T1000 (cell line): ENCODE measurements at places on chromosomes 5 and 9.

DNA sequence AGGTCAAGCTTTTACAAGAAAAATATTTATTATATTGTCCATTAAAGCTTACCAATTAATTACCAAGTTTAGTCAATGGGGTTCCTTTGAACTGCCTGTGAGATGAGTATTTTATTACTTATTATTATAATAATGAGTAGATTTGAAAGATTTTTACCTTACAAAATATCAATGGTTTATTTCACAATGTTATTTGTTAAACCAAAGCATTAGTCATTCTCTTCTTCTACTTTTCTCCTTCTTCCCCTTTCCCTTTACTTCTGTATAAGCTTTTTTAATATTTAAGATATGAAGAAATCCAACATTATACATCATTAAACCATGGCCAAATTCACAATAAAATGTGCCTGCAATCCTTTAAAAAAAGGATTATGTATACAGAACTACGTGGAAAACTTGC lies 369.5 kb downstream of the ARL15 start:
- DNase-seq = no peak

- DNase-seq = no peak
Measured at GRCh38 chr5:10367579-10367978, 14.1 kb downstream of the MARCHF6 start.

- DNase-seq = no peak
Measured at GRCh38 chr5:140338908-140339307, 7.5 kb downstream of the HBEGF start.

- DNase-seq = no peak
Measured at GRCh38 chr5:7930011-7930410, 61.1 kb downstream of the MTRR start.

GRCh38 chr5:78555870-78556269 lies 92.7 kb downstream of the LHFPL2 start:
- no peak for DNase-seq

DNA sequence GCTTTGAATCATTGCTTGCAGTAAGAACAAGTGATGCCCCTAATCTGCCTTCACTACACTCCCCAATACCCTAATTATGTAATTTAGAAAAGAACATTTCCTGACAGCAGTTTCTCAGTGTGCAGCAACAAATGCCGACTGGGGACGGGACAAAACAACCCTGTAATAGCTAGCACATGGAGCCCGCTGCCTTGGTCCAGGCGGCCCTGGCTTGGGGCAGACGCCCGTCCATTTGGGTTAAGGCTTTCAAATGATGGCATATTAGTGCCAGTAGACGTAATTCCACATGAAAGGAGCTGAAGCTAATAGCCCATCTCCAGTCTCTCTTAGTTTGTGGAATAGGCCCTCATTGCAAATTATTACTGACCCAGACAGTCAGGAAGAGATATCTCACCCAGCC lies 150.6 kb upstream of the PITX1 start:
- DNase-seq = no peak

DNA sequence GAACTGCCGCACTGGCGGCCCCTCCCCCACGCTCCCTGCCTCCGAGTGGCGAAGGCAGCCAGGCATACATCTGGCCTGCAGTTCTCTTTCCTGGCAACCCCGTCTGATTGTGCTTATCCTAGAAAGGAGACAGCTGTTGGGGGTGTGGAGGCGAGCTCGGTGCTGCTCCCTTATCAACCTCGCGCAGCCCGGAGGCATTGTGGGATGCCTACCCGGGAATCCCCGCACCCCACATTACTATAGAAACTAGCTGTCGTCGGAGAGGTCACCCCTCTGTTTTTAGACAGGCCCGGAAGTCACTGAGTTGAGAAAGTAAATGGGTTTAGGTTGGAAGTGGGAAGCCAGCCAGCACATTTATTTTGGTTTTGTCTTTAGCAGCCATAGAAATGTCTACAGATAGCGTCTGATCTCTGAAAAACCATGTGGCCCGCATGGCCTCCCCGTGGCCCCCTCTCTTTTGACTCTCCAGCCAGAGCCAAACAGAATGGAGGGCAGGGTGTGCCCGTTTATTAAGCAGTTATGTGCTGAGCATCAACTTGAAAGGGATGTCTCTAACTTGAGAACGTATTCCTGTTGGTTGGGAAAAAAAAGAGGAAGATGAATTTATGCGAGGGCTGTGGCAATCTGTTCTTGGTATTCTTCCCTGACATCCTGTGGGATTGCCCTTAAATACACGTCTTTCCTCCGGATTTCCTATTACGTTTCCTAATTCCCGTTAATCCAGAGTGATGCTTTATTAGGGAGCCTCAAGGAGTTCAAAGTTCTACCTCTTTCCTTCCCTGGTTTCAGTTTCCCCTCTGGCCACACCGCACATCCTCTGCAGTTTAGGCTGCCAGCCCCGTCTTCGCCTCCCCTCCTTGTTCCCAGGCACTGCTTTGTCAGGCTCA lies 3.9 kb downstream of the STC2 start:
- no peak for DNase-seq

- DNase-seq = no peak
Measured at GRCh38 chr9:84781458-84781857, 111.9 kb downstream of the NTRK2 start.

DNA sequence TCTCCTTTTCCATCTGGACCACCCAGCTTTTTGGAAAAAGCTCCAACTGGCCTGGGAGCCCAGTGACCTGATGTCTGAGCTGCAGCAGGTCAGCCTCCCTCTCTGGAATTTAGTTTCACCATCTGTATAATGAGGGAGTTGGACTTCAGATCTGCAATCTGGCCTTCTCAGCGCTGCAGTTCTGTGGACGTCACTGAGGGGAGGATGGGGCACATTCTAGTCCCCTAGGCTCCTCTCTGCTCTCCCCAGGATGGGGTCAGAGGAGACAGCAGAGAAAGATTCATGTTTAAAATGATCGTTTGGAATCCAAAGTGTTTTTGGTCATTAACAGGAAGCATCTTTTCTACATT lies 10.2 kb downstream of the OR13J1 start:
- no peak for DNase-seq

- DNase-seq = no peak
Measured at GRCh38 chr9:108383796-108384195, 472.0 kb downstream of the ACTL7B start.

DNA sequence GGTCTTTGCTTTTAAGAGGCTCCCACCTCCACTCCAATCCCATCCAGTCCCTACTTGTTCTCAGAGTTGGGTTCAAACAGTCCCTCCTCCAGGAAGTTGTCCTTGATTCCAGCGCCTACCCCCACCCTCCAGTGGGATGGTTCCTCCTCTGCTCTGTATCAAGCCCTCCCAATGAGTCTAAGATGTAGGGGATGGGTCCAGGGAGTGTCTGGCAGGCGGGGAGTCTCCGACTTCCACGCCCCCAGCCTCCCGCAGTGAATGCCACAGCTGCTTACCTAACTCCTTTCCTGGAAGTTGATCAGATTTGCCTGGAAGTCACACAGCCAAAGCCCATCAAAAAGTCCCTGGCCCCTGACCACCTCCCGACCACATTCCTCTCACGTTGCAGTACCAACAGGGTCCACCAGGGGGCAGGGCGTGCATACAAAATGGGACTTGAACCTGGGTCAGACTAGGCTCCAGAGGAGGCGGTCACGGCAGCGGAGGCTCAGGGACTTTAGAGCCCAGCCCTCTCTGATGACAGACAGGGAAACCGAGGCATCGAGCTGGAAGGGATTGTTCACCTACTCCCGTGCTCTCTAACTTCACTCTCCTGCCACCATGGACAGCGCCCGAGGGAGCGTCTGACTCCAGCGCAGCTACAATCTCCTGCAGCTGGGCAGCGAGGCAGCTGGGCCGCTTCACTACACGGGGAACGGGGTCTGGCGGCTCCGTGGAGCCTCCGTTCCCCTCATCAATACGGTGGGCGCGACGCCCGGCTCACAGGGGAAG lies 25.0 kb upstream of the TDRD7 start:
- no peak for DNase-seq

DNA sequence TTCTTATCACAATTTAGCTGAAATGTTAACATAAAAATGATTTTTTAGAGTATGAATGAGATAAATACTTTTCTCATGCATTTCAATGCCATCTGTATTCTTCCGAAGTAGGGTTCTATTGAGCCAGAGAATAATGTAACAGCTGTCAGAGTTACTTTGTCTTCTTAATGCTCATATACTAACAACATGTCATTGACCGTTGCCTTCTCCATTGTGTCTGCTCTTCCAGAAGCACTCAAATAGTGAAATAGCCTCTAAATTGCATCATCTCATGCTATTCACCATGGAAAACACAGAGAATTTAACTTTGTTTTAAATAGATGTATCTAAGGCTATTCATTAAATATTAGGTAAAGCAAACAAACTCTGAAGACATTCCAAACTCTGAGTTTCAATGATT lies 1875.9 kb upstream of the CDH9 start:
- no peak for DNase-seq

DNA sequence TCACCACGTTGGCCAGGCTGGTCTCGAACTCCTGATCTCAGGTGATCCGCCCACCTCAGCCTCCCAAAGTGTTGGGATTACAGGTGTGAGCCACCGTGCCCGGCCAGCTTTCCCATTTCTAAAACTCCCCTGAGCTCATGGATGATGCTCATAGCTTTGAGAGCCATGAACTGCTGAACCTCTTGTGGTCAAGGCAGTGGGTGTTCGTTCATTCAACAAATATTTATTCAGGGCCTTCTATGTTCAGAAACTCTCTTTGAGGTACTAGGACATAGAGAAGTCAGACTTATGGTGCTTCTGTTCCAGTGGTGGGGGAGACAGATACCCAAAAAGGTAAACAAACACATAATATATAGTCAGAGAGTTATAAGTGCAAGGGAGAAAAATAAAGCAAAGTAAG lies 2.7 kb downstream of the BSPRY start:
- no peak for DNase-seq

DNA sequence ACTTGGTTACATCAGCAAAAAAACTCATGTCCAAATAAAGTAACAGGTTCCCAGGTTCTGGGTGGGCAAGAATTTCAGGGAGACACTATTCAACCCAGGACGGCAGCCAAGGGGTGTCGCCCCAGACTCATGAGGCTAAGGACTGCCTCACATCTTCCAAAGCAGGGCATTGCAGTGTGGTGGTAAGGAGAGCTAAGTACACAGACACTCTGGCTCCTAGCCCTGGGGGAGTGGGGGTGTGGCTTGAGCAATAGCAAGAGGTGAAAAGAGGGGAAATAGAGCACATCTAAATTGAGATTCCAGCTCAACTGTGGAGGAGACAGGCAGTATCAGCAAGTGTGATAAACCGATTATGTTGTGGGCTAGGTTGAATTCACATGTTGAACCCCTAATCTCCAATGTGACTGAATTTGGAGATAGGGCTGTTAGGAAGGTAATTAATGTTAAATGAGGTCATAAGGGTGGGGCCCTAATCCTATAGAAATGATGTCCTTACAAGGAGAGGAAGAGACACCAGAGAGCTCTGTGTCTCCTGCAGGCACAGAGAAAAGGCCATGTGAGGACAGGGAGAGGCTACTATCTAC lies 49.9 kb upstream of the MARCHF11 start:
- DNase-seq = no peak

DNA sequence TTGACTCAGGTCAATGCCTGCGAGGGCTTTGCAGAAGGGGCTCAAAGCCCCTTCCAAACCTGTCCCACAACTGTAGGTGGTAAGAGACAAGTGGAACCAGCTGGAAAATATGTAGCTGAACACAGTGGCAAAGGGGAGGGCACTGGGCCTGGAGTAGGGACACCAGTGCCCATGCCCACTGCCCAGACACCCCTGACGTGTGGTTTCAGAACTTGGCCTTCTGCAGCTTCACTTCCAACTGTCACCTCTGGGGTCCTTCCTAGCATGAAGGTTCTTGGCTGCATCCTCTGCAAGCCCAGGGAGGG lies 233.1 kb upstream of the IRX1 start:
- DNase-seq = no peak

DNA sequence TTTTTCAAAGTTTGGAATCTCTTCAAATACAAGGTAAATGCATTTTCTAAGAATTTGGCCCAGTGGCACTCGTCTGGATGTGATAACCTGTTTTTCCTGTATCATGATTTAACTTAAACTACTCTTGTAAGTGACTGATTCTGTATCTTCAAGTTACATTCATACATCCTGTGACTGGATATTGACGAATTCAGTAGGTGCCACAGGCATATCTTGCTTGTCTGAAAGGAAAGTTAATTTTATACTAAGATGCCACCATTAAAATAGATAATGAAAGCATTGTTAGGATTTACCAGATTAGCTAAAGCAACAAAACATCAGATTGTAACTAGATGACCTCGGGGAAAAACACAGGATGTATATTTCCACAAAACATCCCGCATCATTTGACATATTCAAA lies 175.3 kb upstream of the ZNF608 start:
- no peak for DNase-seq

- no peak for DNase-seq
Measured at GRCh38 chr5:71907001-71907588, 188.0 kb downstream of the CARTPT start.

- DNase-seq = no peak
Measured at GRCh38 chr9:104177676-104178075, 83.6 kb downstream of the SMC2 start.

GRCh38 chr9:113572076-113572861 lies 108.7 kb downstream of the RGS3 start:
- DNase-seq = no peak

- no peak for DNase-seq
Measured at GRCh38 chr5:93599001-93599379, 16.0 kb downstream of the NR2F1 start.

DNA sequence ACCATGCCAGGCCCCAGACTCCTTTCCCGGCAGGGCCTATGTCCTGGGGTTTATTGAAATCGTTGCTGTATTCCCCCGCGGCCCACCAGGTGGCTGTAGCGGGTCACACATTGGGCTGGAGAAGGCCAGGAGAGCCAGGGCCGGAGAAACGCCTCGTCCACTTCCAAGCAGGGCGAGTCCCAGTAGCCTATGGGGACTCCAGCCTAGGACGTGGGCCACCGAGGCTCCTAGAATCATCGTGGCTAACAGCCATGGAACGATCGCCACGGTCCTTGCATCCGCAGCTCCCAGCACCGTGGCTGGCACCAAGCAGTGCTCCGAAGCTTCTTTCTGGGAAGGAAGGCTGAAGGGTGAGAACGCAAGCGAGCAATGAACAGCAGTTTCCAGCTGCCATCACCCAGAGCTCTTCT lies 87.7 kb downstream of the ENTREP1 start:
- no peak for DNase-seq

DNA sequence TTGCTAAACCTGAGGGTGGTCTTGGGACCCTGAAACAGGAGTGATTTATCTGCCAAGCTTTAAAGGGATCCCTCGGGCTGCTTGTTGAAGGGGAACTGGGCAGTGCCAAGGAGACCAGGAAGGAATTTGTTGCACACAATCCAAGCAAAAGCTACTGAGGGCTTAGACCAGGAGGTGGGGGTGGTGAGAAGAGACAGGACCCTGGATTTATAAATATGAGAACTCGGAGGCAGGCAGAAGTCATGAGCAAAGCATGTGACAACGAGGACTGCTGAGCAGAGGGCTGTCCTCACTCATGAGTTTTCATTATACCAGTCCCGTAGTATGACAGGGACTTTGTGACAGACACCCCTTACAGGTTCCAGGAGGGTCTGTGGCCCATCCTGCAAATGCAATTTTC lies 237.3 kb downstream of the DRD1 start:
- DNase-seq = no peak
